ENCODE measurements at places on chromosomes 11 and 22.

- no peak for DNase-seq
Measured at GRCh38 chr22:42887523-42888507, 30.7 kb upstream of the ARFGAP3 start.

DNA sequence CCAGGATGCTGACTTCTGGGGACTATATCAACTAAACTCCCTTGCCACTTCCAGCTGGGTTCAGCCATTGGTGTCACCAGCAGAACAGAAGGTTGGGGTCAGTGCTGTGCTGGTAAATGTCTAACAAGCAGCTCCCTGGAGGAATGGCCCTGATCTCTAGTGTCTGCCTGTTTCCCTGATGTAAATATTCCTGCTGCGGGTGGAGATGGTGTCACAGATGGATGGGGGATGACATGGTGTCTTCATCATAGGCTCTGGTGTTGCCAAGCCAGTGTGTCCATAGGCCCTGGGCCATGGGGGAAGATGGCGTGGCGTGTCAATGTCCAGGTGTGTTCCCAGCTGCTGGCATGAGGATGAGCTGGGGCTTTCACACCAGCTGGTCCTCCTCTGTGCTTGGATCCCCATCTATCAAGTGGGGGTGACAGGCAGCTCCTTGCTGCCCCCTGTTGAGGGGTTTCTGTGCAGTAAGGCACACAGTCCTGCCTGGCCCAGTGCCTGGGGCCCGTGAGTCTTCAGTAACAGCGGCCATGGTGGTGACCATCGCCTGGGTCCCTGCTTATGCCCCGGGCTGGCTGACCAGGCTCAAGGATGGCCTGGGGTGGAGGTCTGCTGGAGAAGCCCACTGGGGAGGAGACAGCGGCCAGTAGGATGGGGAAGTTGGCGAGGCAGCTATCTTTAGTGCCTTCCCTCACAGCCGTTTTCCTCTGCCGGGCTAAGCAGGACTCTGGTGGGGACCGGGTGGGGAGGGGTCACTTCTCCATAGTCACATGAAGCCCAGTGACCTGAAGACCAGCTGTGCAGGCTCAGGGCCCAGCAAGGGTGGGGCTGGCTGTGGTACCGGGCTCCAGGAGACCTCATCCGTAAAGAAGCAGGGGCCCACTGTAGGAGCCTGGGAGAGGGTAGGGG lies 12.7 kb downstream of the RPL3 start:
- DNase-seq = peak; percentile 52

- no peak for DNase-seq
Measured at GRCh38 chr11:94550513-94550912, 6.8 kb downstream of the FUT4 start.

- no peak for DNase-seq
Measured at GRCh38 chr11:12693094-12693478, 18.9 kb downstream of the TEAD1 start.

GRCh38 chr11:33703788-33704187 lies 3.2 kb upstream of the C11orf91 start:
- no peak for DNase-seq

DNA sequence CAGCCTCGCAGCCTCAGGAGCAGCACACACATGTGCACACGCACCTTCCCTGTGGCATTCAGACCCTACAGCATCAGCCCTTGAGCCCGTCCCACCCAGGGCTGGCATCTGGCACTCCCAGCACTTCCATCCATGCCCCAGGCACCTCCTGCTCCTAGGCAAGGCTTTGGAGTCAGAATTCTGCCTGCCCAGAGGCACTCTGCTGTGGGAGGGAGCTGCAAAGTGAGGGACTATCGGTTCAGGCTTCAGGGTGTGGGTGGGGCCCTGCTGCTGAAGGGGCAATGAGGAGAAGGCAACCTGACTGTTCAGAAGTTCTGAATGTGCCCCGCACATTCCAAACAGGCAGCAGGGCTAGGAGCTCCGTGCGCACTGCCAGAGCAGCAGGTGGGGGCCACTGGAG lies 39.7 kb downstream of the NECTIN1 start:
- no peak for DNase-seq

DNA sequence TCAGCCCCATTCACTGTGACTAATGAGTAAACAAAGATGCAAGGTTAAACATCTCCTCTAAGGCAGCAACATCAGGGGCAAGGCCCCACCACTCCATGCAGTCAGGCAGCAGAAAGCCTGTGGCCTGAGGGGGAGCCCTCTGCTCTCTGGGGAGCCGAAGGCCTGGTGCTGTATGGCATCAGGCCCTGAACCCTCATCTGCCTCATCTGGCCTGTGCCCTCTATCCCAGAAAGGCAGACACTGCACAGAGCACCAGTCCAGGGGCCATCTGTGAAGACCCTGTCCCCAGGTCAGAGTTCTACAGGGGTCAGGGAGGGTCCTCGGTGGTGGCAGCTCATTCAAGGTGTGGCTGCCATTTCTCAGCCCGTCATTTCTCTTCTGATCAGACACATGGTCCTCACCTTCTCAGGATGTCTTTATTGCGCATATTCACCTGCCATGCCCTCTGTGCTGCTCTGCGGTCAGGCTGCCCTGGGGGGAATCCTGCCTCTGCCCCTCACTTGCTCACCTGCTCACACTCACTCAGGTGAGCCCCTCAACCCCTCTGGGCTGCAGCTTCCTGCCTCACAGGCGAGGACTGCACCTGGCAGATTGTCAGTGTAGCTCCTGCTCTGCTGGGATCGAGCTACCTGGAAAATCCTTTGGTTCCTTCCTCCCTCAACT lies 103.1 kb upstream of the PITPNB start:
- no peak for DNase-seq

DNA sequence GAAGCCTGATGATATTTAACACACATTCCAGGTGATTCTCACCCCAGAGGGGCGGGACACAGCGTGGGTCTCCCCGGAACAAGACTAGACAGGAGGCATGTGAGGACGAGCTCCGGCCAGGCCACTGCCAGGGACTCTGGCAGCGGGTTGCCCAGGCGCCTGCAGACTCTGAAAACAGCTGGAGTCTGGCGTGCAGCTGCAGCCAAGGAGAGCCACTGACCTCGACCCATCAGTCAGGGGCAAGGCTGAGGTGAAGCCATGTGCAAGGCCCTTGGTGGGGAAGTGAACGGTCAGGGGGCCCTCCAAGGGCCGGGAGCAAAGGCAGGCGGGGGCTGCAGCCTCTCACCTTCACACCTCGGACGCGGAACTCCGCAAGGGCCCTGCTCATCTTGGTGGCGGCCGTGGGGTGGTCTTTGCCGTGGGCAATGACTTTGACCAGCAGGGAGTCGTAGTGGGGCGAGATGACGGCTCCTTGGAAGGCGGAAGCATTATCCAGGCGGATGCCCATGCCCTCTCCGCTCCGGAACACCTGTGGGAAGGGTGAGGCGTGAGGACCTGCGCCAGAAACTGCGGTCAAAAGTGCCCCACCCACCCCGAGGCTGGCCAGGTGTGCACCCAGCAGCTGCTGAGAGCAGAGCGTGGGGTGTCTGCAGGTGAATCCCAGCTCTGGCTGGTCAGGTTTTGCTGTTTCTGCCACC lies 6.7 kb downstream of the LRFN4 start:
- DNase-seq = no peak

DNA sequence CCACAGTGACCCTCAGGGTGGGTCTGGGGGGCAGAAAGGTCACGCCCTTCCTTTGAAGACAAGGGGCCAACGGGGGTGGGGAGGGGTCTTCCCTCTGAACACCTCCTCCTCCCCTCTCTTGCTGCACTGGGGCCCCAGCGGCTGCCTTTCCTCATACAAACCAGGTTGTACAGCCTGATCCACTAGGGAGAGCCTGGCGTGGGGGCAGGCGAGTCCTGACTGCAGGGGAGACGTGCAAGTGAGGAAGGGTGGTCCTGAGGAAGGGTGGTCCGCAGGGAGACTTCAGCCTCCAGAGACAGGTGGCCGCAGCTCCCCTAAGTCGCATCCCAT lies 43.6 kb upstream of the LINC01488 start:
- no peak for DNase-seq

- no peak for DNase-seq
Measured at GRCh38 chr11:33405834-33406602, 148.8 kb downstream of the HIPK3 start.

GRCh38 chr11:29251738-29252137 lies 765.1 kb downstream of the KCNA4 start:
- DNase-seq = no peak

Measured in erythroblast (primary cell).